ENCODE measurements at places on chromosomes 16 and 17.

GRCh38 chr16:81003610-81004460, 2.9 kb downstream of the CMC2 start:
- no peak for DNase-seq

DNA sequence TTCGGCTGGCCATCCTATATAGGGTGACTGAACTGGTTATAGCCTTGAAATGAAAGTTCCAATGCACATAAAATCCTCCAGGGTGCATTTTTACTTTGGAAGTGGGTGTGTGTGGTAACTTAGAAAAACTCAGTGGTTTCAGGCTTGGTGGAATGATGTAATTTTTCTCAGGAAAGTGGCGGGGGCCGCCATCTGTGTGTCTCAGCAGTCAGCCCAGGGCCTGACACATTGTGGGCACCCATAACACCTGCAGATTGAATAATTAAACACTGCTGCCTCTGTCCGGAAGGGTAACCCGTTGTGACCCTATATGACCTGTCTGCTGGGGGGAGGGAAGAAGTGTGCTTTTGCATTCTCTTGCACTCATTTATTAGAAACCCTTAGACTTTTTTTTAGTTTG, 2.2 kb upstream of the PDP2 start:
- no peak for DNase-seq

DNA sequence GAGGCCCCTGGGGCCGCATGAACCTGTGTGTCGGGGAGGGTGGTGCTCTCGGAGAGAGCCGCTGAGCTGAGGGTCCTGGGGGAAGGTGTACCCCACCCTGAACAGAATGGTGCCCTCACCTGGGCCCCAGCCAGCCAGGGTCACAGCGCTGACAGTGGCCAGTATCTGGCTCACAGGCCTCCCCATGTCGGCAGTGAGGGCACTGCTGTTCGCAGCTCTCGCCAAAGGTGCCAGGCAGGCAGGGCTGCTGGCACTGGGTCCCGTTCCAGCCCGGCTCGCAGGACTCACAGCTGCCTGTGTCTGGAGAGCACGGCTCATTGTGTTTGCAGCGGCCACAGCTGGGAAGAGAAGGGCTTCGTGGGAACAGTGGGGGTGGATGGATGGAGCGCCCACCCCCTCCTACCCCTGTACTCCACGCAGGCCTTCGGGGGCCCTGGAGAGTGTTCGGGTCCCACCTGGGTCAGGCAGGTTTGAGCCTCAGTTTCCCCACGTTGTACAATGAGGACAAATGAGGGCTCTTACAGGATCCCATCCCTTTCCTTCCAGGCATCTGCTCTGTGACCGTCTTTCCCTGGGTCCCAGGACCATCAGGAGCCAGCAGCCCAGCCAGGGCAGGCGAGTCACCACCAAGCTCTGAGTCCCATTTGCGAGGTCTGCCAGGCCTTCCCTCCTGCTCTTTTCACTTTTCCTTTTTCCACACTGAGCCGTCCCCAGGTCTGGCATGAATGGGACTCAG, 5.0 kb downstream of the SCARF1 start:
- no peak for DNase-seq

- DNase-seq: no peak
These were observed 28.7 kb downstream of the KIAA0513 start for GRCh38 chr16:85056211-85056748.

GRCh38 chr17:61422116-61422799, 22.6 kb downstream of the TBX2 start:
- DNase-seq: no peak

DNA sequence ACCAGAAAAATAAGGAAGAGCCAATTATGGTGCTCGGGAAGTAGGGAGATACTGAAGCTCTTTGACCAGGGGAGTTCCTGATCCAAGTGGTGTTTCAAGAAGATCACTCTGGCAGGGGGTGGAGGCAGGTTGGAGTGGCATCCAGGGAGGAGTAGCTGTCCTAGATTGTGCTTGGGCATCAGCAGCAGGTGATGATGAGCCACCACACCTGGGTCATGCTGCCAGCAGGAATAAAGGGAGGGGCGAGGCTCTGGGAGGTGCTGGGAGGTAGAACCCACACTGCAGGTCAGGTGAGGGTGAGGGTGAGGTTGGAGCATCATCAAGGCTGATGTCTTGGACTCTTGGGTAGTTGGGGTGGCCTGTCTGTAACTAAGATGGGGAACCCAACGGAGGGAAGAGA, 35.4 kb upstream of the ADGRG1 start:
- no peak for DNase-seq

- peak; percentile 29 for DNase-seq
These were observed 47.4 kb upstream of the MEIOC start for GRCh38 chr17:44608727-44609435.

DNA sequence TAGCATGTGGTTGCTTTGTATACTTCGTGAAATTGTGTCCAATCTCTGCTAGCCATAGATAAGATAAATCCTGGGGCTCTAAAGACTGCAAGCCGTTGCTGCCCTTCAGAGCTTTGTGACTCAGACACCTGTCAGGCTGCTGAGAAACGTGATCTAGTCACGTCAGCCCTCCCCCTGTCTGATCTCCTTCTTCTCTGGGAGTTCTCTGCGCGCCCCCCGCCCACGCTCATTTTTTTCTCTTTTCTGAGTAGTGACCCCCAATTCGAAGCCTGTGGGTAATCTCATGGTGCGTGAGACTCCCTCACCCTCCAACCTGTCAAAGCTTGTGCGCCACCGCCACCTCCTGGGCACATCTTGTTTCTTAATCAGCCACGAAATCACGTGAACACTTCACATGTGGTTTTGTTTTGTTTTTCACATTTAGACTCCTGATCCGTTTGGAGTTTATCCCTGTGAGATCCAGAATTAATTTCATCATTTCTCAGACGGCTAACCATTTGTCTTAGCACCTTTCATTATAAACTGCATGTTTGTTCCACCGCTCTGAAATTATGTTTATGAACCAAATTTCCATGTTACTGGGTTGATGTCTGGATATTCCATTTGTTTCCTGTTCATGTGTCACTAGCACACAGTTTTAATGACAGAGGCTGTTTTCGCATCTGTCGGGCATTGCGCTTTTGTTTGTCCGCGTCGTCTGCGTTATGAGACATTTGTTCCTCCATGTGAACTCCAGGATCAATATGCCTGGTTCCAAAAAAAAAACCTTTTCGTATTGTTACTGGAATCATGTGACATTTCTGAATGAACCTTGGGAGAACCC, 977 bp upstream of the ZNF778 start:
- no peak for DNase-seq

DNA sequence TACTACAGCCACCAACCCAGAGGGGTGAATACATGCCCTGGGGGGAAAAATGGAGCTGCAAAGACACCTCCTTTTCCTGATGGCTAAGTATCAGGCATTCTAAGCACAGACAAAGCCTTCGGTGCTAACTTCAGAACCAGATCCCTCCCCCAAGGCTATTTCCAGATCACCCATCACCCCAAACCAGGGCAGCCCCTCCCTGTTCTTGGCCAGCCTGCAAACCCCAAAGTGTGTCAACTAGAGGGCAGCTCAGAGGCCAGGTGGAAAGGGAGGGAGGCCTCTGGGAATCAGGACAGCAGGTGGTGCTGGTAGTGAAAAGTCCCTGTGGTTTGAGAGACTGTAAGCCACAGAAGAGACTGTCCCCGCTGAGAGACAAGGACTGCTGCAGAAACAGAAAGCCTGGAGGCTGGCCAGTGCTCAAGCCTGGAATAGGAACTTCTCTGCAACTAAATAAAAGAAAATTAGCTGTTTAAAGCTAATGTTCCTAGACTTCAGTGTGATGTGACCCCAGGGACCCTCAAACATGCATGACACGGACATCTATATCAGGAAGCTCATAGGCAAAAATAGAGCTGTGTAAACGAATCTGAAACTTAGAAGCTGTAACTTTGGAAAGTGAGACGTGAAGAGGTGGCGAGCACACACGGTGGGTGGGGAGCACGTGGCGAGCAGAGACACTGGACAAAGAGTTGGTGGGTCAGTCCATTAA, 9.1 kb downstream of the TUBG1 start:
- DNase-seq: no peak

DNA sequence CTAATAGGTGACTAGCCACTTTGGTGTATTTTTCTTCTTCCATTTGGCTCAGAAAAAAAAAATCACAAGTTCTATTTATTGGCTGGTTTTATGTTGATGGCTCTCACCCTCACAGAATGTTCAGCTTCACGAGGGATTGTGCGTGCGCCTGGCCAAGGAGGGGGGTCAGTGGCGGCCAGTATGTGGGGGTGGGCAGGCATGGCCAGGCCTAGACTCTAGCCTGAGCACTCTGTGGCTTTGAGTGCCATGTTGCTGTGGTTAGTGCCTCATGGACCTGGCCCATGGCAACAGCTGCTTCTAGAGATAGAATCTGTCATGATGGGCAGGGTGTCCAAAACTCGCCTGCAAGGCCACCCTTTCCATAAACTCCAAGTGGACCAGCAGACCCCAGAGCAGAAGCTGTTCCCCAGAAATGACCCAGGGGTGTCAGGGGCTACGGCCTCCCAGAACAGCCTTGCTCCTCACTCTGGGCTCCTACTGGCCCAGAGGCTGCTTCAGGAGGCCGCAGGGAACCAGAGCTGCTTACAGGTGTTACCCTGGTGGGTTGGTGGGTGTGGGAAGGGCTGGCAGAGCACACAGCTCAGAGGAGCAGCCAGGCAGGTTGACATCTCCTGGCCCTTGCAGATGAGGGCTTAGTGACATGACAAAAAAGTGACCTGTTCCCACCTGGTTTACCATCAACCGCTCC, 124.9 kb downstream of the SOCS1 start:
- no peak for DNase-seq

DNA sequence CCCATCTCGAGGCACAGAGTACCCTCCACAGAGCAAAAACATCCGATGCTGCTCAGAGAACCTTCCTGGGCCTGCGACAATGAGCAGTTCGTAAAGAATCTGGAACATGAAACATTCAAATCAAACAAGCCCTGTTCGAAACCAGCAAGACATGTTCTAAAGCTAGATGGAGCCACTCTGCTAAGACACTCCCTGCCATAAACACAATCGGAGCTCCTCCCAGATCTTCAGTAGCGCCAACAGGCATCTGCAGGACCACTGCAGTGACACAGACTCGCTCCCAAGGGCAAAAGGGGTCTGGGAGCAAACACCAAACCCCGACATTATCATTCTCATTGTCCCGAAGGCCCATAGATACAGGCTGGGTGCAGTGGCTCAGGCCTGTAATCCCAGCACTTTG, 108.7 kb downstream of the ZFHX3 start:
- DNase-seq: no peak

DNA sequence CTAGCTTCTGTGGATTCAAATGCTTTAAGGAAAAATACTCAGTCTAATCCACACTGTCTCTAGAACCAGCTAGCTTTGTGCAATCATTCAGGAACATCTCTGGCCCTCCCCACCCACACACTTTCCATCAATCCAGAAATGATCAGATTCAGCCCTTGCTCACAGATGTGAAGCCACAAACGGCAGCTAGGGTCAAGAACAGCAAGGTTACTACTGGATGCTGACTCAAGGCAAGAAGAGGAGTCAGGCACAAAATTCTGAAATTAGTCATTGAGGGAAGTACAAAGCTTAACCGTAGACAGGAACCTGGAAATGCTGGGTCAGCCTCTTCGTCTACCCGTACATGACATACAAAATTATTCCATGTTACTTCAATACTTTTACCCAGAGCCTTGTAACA, 174.6 kb downstream of the CDH13 start:
- no peak for DNase-seq

DNA sequence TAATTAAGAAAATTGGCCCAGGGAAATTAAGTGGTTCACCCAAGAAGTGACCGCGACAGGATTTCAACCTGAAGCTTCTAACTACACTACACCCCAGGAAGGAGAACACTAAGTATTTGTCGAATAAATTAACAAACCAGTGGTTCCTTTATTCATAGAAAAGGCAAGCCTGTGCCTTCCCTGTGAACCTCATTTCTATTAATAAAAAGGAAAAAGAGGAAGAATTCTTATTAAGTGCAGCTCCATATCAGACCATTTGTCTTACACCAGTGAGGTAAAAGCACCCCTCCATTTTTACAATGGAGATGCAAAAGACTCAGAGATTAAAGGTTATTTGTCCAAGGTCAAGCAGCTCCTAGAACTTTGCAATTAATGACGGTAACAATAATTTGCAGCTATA, 1.7 kb downstream of the COPS3 start:
- no peak for DNase-seq

DNA sequence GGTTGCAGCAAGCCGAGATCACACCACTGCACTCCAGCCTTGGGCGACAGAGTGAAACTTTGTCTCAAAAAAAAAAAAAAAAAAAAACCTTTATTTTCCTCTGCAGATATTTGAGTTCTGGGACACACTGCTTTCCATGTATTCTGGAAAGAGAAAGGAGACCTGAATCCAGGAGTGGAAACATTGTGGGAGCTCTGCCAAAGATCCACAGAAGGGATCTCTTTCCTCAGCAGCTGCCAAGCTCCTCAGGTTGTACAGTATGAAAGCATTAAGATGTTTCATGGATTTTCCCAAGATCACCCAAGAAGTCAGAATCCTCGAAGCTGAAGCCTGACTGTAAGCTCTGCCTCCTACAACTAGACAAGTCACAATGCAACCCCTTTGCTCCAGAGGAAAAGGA, 13.5 kb downstream of the NPRL3 start:
- no peak for DNase-seq

DNA sequence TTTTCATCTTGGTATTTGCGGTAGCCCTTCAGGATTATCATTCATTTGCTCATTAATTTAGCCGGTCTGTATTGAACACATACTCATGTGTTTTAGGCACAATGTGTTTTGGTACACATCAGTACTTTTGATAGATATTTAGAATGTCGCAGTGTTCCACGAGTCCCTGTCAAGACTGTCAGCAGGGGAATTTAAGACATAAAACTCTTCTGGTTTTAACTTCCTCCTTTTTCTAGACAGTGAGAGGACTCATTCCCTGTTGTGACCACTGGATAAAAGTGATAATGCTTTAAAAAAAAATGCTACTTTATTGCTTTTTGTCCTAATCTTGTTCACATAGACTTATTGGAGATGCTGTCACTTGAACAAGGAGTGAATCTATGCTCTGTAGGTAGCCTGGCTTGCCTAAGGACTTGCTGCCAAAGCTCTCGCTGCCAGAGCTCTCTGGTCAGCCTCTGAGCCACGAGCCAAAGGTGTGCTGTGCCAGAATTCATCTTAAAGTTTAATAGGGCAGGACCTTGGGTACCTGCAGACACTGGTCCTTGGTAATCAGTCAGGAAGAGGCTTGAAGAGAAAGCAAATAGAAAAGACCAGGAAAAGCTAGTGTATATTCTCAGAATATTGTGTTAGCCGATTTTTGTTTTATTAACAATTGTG, 5.4 kb downstream of the DCAF7 start:
- no peak for DNase-seq

DNA sequence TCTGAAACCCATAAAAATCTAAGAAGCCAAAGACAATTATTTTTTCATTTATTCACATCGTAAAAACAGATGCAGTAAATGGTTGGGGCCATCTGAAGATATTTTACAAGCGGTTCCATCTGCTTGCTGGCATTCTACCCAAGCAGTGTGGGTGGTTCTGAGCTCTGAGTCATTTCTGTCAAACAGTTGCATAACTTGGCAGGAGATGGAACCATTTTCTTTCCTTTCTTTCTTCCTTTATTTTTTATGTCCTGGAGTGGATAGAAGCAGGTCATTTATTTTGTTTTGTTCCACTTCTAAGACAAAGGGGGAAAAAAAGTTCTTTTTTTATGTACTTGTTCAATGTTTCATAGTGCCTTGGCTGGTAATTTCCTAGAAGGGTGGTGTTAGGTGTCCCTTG, 1151.9 kb upstream of the GOT2 start:
- no peak for DNase-seq
